ENCODE measurements at places on chromosomes 2 and 18.

- no peak for DNase-seq
These were observed 86.9 kb upstream of the MGAT5 start for GRCh38 chr2:134167015-134167414.

- DNase-seq = no peak
These were observed 59.9 kb downstream of the ABCB11 start for GRCh38 chr2:168971261-168971660.

- no peak for DNase-seq
These were observed 391 bp upstream of the TMEM17 start for GRCh38 chr2:62506421-62506750.

- no peak for DNase-seq
These were observed 10.0 kb upstream of the CRYBA2 start for GRCh38 chr2:219003267-219003634.

GRCh38 chr2:172296267-172297046 lies 130.9 kb upstream of the ITGA6 start:
- DNase-seq = no peak

All from GDM1 (cell line).